ENCODE measurements at places on chromosomes 16 and 17.

- no peak for DNase-seq
These were observed 4.0 kb downstream of the CBFA2T3 start for GRCh38 chr16:88973007-88973410.

- DNase-seq, result no peak
These were observed 15.0 kb downstream of the TBKBP1 start for GRCh38 chr17:47708864-47709541.

DNA sequence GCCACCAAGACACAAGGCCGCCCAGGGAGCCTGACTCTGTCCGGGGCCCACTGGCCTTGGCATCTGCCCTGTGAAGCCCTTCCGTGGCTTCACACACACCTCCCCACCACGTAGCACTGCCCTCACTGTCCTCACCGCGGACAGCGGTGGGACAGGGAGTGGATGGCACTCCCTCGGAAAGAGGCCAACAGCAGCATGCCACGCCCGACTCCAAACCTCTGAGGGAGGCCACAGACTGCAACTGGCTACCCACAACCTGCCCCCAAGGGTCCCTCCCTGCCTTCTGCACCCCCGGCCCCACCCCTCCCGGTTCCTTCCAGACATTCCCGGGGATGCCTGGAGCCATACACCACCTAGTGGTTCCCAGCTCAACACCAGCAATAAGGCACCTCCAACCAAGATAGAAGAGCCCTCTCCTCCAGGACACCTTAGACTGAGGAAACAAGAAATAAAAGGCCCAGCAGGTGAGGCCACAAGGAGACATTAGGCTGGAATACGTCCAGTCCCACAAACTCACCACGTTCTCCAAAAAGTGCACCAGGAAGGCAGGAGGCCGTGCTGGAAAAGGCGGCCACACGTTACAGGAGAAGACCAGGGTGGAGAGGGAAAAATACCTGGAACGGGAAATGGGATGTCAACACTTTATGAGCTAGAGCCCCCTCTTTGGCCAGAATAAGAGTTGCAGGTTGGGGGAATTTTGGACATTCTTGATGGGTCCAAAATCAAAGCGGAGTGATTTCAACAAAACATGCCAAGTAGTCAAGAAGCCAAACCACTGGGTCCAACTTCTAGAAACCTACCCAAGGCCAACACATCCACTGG, 310.0 kb downstream of the SOX9 start:
- DNase-seq, result no peak

DNA sequence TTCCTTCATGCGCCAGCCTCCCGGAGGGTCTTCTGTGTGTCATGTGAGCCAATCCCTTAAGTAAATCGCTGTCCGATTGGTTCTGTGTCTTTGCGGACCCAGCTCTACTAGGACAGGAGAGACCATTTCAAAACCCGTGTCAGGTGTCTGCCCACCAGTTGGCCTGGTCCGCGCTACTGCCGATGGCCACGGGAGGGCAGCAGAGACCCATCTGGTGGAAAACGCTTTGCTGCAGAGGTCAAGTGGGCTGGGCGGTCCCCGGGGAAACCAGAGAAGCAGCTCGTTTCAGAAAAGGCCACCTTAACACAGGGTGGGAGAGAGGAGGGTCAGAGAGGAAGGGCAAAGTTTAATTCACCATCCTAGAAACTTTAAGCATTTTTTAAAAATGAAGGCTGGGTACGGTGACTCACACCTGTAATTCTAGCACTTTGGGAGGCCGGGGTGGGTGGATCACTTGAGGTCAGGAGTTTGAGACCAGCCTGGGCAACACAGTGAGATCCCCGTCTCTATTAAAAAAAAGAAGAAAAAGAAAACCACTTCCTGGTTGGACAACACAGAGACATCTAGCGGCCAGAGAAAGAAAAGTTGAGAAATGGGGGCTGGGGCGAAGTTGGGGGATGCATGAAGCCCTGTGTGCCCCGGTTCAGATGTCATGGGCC, 2.8 kb upstream of the CIBAR2 start:
- DNase-seq, result peak; percentile 73

DNA sequence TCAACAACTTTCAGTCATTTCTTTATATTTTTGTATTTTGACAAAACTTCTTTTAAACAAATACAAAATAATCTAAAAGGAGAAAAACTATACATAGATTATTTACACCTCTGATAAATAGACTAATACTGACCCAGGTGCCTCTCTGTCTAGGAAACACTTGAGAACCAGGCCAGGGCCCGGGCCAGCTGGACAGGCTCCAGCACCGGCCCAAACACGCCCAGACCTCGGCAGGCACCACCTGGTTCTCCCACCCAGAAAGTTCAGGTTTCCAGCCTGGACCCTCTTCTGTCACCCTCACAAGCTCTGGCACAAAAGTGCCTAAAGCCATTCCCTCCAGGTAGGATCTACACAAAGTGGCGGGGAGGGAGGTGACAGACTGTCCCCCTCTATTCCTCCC, 97.0 kb upstream of the DNAH17 start:
- no peak for DNase-seq

GRCh38 chr16:77723108-77723514, 797 bp downstream of the NUDT7 start:
- DNase-seq, result peak; percentile 27

DNA sequence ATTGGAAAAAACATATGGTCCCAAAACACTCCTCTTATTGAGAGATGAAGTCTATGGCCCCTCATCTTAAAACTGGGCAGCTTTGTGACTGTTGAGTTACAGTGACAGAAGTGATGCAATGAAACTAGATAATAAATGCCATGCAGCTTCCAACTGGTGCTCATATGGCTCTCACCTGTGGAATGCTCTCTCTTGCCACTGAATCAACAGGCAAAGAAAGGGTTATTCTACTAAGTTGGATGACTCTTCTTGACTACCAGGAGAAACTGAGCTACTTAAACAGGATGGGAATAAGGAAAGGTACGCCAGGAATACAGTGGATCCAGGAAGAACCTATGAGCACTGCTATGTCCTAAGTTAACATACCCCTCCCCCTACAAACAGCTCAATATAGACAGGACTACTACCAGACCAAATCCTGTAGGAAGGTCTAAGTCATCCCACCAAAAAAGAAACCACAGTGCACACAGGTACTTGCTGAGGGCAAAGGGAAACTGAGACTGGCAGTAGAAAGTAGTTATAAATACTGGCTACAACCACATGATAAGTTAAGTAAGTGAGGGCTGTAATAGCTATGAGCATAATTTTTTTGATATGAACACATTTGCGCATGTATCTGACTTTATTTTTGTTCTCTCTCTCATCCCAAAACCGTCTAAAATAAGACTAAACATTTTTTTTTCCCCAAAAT, 398.5 kb downstream of the ZFHX3 start:
- DNase-seq, result no peak

DNA sequence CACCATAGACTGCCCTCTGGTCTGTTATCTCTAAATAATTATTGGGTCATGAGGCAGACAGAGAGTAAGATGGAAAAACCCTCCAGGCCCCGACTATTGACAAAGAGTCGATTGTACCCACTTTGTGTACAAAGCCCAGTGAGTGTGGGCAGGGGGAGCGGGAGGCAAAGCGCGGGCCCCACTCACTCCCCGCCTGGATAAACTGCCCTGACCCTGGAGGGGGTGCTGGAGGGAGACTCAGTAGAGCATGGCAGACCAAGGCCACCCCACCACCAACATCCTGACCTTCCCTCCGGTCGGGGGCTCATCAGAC, 11.2 kb upstream of the CPSF4L start:
- no peak for DNase-seq

- DNase-seq, result no peak
These were observed 34.5 kb downstream of the PSME3IP1 start for GRCh38 chr16:57151369-57151768.

GRCh38 chr16:73217654-73218053, 169.7 kb upstream of the ZFHX3 start:
- no peak for DNase-seq

DNA sequence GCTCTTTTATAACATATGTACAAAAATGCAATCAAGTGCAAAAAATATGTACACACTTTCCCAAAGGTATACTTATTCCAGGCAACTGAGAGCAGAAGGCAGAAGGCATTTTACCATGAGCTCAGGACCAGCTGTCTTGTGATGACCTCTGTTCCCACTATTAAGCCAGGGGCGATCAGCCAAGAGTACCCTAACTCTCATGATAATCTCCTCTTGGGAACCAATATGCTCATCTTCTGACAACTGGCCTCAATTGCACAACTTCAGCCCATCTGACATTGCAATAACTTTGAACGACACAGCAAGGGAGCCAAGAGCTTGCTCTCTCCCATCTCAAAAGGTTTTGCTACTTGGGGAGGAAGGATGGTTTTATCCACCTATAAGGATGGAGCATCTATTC, 471.9 kb downstream of the HS3ST3B1 start:
- no peak for DNase-seq

DNA sequence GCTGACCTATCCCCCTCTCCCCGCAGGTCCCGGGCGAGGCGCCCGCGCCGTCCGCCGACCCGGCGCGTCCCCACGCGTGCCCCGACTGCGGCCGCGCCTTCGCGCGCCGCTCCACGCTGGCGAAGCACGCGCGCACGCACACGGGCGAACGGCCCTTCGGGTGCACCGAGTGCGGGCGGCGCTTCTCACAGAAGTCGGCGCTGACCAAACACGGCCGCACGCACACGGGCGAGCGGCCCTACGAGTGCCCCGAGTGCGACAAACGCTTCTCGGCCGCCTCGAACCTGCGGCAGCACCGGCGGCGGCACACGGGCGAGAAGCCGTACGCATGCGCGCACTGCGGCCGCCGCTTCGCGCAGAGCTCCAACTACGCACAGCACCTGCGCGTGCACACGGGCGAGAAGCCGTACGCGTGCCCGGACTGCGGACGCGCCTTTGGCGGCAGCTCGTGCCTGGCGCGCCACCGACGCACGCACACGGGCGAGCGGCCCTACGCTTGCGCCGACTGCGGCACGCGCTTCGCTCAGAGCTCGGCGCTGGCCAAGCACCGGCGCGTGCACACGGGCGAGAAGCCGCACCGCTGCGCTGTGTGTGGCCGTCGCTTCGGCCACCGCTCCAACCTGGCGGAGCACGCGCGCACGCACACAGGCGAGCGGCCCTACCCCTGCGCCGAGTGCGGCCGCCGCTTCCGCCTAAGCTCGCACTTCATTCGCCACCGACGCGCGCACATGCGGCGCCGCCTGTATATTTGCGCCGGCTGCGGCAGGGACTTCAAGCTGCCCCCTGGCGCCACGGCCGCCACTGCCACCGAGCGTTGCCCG, 10.3 kb downstream of the ZNF771 start:
- peak; percentile 89 for DNase-seq

DNA sequence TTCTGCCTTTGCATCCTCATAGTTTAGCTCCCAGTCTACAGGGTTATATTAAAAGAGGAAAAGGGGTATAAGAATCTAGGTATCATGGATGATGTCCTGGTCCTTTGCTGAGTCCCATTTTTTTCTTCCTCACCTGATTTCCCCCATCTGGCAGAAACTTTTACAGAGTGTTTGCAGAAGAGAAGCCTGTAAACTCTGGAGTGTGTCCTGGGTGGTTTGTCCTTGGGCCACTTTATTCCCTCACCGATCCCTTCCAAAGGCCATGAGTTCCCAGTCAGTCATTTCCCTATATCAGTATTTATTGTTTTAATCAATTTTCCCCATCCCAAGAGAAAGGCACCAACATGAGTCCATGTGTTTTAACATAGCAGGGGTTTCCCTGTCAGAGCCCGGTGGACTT, 638.2 kb downstream of the WWOX start:
- DNase-seq, result no peak

DNA sequence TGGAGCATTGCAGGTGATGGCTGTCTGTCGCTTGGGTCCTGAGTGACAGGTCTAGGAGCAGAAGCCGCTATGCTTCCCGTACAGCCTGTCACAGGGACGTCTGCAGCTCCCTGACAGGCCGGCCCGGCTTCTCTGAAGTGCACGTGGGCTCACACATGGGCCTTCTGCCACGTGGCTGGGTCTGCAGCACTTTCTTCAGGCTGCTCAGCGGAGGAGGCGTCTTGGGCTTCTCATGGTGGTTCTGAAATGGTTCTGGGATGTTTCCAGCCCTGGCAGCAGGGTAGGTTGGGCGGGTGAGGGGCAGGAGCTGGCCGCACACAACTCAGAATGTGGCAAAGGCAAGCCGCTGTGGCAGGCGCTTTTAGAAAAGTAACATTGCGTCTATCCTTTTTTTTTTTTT, 80.3 kb upstream of the ZNF750 start:
- DNase-seq, result no peak

DNA sequence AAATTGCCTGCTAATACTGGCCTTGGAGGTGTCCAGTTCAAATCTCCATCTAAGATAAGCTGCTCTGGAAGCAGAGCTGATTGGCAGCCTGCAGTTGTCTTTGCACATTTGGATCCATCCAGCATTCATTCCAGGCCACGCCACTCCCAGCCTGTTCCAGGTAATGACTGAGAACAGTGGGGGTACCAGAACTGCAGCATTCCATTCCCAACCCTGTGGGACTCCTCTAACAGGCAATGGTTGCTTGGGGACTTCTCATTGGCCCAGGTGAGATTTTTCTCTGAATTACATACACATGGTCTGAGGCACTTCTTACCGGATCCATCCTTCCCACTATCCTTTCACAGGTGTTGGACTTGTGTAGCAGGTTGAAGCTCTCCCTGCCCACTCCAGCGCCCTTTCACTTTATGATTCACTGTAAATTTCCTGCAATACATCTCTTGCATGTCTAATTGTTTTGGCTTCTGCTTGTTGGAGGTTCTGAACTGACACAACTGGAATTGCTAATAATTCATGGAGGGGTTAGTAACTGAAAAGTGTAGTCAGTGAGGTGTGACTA, 206.1 kb upstream of the ZFHX3 start:
- DNase-seq, result no peak

DNA sequence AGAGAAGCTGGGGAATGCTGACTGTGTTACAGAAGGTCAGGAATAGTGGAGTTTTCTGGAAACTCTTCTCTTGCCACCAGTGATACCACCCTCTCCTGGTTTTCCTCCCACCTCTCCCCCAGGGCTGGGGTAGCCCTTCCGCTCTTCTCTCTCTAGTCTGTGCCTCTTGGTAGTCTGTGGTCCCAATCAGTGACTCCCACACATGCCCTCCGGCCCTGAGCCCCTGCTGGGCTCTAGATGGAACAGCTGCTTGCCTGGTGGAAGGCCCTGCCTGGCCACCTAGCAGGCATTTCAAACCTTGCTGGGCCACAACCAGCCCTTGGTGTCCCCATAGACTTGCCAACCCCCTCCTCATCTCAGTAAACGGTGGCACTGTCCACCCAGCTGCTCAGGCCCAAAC, 15.2 kb upstream of the MTSS2 start:
- DNase-seq, result no peak

GRCh38 chr17:17052462-17053221, 10.4 kb downstream of the MPRIP start:
- DNase-seq, result no peak

GRCh38 chr17:20281860-20282259, 185.5 kb downstream of the LGALS9B start:
- no peak for DNase-seq
